ENCODE measurements at places on chromosomes 12 and 14.

GRCh38 chr12:124174451-124175348 is 120.2 kb upstream of the RFLNA start:
- H3K36me3 ChIP-seq, result no peaks in the 10 kb centered on the region
- H3K4me3 ChIP-seq, result no peak overlapping the region
- peaks cover 8% of the 10 kb centered on the region for H3K4me1 ChIP-seq
- DNase-seq, result no peak
- no peaks in the 10 kb centered on the region for H3K27me3 ChIP-seq

DNA sequence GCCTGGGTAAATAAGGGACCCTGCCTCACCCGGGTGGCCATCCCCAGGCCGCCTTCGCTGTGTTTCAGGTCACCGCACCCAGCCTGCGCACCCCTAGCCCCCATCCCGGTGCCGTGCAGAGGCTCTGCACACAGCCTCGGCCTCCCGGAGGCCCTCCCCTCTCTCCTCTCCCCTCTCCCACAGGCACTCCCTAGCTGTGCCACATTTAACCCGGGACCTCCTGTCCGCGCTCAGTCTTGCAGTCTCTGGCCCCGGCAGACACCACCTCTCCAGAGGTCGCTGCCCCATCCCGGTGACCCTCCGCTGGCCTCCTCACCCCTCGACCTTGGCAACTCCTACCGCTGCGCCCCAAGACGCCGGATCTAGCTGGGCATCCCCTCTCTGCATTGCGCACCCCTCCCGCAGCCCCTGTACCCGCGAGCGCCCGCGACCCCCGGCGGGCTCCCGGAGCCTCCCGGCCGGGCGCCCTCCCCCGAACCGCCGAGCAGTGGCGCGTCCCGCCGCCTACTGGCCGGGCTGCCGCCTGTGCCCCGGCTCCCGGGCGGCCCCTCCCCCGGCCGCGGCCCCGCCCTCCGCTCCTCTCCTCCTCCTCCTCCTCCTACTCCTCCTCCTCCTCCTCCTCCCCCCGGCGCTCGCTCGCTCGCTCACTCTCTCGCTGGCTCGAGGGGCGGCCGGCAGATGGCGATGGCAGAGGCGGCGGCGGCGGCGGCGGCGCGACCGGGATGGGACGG is 120.7 kb downstream of the AACS start:
- H3K27me3 ChIP-seq, result peaks cover 40% of the 10 kb centered on the region
- no peaks in the 10 kb centered on the region for H3K36me3 ChIP-seq
- no peaks in the 10 kb centered on the region for H3K4me1 ChIP-seq
- peak within 1 kb of the TSS; percentile 44 for H3K4me3 ChIP-seq
- peak; percentile 78 for DNase-seq

GRCh38 chr12:94671917-94672316 is 21.6 kb upstream of the TMCC3 start:
- no peak overlapping the region for H3K27ac ChIP-seq
- no peaks in the 10 kb centered on the region for H3K36me3 ChIP-seq
- H3K4me1 ChIP-seq, result no peaks in the 10 kb centered on the region
- no peaks in the 10 kb centered on the region for H3K27me3 ChIP-seq

- no peaks in the 10 kb centered on the region for H3K4me1 ChIP-seq
- H3K27ac ChIP-seq, result no peak overlapping the region
- no peaks in the 10 kb centered on the region for H3K27me3 ChIP-seq
Observed at GRCh38 chr12:45974171-45974719, 16.1 kb downstream of the SCAF11 start.

DNA sequence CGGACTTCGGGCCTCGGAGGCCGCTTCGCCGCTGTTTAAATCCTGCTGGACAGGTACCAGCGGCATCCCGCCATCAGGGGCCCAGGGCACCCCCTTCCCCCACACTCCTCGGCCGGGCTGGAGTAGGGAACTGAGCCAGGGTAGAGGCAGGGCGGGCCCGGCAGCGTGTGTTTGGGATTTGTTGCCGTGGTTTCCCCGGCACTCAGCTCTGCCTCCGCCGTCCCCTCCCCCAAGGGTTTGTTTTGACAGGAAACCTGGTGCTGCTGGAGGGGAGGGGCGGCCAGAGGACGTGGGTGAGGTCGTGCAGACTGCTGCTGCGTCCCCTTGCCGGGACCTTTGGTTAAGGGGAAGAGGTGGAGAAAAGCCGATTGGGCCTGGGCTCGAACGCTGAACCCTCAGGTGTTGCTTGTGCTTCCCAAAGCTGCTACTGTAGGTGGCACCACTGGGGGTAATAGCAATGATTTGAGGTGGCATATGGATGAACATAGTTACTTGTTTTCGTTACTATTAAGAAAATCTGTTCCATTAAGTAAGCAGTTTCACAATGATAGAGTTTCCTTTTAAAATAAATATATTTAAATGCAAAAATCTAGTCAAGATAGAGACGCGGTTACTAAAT is 778 bp downstream of the TCP11L2 start:
- H3K36me3 ChIP-seq, result no peaks in the 10 kb centered on the region
- DNase-seq, result peak; percentile 75
- peaks cover 5% of the 10 kb centered on the region for H3K4me1 ChIP-seq
- peak overlapping the region; percentile 52 for H3K4me3 ChIP-seq
- no peaks in the 10 kb centered on the region for H3K27me3 ChIP-seq

DNA sequence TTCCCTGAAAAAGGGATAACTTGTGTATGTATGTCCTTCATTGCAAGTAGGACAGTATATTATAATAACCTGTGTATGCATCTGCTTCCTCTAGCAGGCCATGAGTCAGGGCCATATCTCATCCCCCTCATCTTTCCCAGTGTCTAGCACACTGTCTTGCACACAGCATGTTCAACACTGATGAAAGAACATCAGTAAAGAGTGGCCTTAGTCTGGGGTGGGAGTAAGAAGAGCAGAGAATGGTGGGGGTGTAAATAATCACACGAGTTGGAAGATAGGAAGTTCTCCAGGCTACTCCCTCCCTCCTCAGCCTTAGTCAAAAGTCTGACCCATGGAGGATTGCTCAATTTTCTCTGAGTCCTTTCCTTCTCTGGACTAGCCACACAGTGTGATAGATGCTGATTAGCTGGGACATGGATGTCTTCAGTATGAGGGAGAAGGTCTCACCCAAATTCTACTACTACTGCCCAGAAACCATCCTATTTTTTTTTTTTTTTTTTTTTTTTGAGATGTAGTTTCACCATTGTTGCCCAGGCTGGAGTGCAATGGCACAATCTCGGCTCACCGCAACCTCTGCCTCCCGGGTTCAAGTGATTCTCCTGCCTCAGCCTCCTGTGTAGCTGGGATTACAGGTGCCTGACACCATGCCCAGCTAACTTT is 14.6 kb upstream of the SP1 start:
- peak overlapping the region; percentile 21 for H3K27ac ChIP-seq
- no peak for DNase-seq

GRCh38 chr14:77187649-77188012 is 6.0 kb downstream of the TMEM63C start:
- no peak overlapping the region for H3K27ac ChIP-seq
- H3K27me3 ChIP-seq, result no peaks in the 10 kb centered on the region
- no peak for DNase-seq
- H3K4me1 ChIP-seq, result peaks cover 9% of the 10 kb centered on the region

- H3K27me3 ChIP-seq, result no peaks in the 10 kb centered on the region
- H3K4me1 ChIP-seq, result no peaks in the 10 kb centered on the region
- no peak for DNase-seq
- no peak overlapping the region for H3K4me3 ChIP-seq
- H3K36me3 ChIP-seq, result no peaks in the 10 kb centered on the region
Observed at GRCh38 chr12:90953956-90954421, 987 bp downstream of the CCER1 start.

- no peak for DNase-seq
- no peaks in the 10 kb centered on the region for H3K4me1 ChIP-seq
- no peak overlapping the region for H3K27ac ChIP-seq
- H3K4me3 ChIP-seq, result no peak overlapping the region
- no peaks in the 10 kb centered on the region for H3K36me3 ChIP-seq
Observed at GRCh38 chr12:95960241-95960640, 17.1 kb downstream of the AMDHD1 start.

DNA sequence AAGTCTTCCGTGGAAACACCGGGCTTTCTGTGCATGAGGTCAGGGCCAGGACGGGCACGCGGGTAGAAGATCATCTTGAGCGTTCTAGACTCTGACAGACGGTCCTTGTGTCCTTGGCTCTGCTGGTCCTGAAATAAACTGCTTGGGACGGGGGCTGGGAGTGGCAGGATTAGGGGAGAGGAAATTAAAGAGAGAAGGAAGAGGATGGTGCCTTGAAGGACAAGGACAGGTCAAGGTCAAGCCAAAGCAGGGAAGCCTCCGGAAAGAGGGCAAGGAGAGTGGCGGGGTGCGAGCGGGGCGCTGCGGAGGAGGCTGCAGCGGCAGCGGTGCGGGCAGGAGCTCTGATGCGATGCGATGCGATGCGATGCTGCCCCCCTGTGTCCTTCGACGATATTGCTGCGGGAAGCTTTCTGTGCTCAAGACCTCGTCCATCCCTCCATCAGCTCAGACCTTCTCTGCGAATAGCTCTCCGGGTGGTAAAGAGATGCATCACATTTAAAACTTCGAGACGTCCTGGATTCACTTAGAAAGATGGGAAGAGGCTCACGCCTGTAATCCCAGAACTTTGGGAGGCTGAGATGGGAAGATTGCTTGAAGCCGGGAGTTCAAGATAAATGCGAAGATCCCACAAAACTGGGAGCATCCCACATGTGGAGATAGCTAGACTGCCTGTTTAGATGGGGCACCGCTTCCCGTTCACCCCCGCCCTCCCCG is 110.1 kb upstream of the TMEM132D start:
- peaks cover 23% of the 10 kb centered on the region for H3K27me3 ChIP-seq
- no peak overlapping the region for H3K4me3 ChIP-seq
- H3K36me3 ChIP-seq, result no peaks in the 10 kb centered on the region

- no peak for DNase-seq
- no peaks in the 10 kb centered on the region for H3K27me3 ChIP-seq
- no peak overlapping the region for H3K27ac ChIP-seq
- H3K36me3 ChIP-seq, result no peaks in the 10 kb centered on the region
- H3K4me1 ChIP-seq, result peaks cover 4% of the 10 kb centered on the region
- H3K4me3 ChIP-seq, result no peak overlapping the region
Observed at GRCh38 chr12:54195737-54196347, 7.1 kb upstream of the SMUG1 start.

DNA sequence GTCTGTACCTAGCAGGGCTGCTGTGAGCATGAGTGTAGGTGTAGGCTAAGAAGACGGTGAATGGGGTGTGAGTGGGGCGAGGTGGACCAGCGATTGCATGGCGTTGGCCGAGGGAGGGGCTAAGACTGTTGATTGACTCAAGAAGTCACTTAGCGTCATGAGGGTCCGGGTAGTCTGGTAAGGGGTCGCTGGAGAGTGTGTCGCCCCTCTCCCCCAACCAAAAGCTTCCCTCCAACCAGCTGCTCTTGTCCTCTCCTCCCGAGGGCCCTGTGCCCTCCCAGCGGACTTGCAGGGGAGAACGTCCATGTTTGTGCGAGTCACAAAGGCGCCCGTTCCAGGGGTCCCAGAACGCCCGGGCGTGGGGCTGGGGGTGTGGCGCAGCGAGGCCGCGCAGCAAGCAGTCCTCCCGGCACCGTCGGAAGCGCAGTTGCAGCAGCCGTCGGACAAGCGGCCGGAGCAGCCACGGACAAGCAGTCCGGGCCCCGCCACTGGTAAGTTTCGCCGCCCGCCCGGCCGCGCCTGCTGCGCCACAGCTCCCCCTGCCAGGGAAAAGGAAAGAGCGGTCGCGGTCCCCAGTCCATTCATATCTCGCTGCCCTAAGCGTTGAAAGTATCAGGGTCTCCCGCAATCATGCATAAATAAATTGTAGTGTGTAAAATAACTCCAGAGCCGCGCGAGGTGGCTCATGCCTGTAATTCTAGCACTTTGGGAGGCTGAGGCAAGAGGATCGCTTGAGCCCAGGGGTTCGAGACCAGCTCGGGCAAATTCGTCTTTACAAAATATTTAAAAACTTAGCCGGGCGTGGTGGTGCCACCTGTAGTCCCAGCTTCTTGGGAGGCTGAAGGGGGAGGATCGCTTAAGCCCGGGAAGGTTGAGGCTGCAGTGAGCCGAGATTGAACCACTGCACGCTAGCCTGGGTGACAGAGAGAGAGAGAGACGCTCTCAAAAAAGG is at the start of gene CCDC63:
TSS of gene CCDC63 (plus strand) at position 373 of the 952 bp plus-strand sequence. CDS start 5,968 bp downstream, outside the sequence.
- no peaks in the 10 kb centered on the region for H3K27me3 ChIP-seq
- H3K36me3 ChIP-seq, result no peaks in the 10 kb centered on the region
- peak within 1 kb of the TSS; percentile 14 for H3K4me3 ChIP-seq
- DNase-seq, result no peak
- no peak within 1 kb of the TSS for H3K27ac ChIP-seq

DNA sequence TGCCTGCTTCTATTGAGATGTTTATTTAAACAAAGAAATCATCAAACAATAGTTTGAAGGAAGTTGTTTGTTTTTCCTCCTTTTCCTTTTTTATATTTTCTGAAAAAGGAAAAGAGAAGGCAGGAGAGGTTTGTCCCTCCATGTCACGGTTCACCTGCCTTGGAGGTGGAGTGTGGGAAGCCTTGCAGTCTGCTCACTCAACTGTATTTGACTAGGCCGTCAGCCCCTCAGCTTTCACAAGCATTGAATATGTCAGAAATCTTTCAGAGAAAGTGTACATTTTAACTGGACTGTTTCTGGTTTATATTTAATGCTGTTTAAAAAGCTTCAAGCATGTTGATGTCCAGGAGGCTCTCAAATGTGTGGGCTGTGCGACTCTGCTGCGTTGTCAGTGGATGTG is 370.4 kb downstream of the NPAS3 start:
- H3K4me1 ChIP-seq, result no peaks in the 10 kb centered on the region
- no peaks in the 10 kb centered on the region for H3K36me3 ChIP-seq
- H3K27me3 ChIP-seq, result peaks cover 5% of the 10 kb centered on the region
- H3K27ac ChIP-seq, result no peak overlapping the region
- no peak for DNase-seq

DNA sequence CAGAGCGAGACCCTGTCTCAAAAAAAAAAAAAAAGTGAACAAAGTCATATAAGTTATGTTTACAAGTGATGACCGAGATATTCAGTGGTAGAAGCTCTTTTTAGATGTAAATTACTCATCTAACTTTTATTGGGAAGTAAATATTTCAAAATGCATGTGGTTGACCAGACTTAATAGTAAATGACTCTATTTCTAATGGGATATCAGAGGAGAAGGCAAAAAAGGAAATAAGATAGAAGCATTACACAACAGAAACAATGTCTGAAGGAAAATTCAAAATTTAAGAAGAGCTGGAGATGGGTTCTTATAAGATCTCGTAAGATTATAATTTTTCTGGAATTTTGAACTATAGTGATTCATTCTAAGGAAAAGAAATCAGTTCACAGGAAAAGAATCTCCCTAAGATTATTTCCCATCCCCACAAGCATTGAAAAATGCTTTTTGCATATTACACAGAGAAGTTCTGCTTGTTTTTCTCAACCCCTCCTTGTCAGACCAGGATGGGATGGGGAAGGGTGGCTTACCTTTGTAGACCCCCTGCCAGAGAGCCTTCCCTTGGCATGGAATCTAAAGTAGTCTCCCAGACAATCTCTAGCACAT is 63.1 kb upstream of the STK38L start:
- peak overlapping the region; percentile 84 for H3K27ac ChIP-seq
- H3K36me3 ChIP-seq, result no peaks in the 10 kb centered on the region
- H3K4me3 ChIP-seq, result no peak overlapping the region

DNA sequence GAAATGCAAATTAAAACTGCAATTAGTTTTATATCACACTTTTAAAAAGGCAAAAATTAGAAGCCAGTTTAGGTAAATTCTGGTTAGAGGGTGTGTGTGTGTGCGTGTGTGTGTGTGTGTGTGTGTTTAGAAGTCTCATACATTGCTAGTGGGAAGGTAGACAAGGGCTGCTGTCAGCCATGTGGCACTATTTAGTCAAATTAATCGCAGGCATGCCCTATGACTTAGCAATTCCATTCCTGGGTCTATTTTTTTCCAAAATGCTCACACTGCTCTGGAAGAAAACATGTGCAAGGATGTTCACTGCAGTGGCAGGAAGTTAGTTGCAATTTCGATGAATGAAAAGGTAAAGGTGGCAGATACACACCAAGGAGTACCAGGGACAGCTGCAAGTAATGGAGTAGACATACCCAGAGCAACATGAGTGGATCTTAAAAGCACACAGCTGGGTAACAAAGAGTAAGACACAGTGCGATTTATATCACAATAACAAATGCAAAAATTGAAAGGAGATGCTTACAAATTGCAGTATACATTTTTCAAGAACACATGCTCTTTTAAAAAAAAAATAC is 11.6 kb downstream of the CAPZA3 start:
- no peak overlapping the region for H3K4me3 ChIP-seq
- no peaks in the 10 kb centered on the region for H3K36me3 ChIP-seq
- no peaks in the 10 kb centered on the region for H3K27me3 ChIP-seq

All from RWPE2 (cell line).